ENCODE measurements at places on chromosomes 3 and 15. TPM values are rescaled to one million over a fixed set of nuclear protein-coding genes. Genes with fewer than 3 reads are reported as not detected.

DNA sequence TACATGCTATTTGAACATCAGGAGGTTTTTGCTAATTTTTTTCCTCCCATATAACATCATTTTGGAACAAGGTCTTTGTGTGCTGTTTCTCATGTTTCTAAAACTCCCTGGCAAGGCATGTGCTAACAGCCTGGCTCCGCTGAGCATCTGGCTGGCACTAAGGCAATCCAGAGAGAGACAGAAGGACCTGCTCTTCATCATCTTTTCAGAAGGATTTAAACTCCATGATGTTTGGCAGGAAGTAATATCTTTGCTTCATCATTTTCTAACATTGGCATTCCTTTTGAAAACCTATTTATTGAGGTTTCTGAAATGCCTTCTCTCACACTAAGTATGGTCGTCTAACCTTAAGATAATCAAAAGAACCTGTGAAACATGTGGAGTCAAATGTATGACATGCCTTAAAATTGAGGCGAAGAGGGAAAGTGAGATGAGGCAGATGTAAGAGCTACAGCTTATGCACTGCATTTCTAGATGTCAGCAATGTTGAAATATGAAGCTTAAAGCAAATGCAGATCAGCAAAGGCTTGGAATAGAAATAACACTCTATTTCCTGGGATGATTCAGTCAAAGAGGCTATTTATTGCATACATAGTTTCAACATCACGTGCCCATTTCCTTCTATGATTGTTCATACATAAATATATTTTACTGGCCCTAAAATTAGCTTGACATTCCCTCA lies 592.0 kb downstream of the ZNF385D start:
- DNase-seq: no peak

Gene UCN2
- total RNA-seq: not detected

- no peak for DNase-seq
Observed at GRCh38 chr3:168213920-168214319, 118.2 kb upstream of the GOLIM4 start.

- no peak for DNase-seq
Observed at GRCh38 chr3:99953596-99953995, 135.9 kb downstream of the CMSS1 start.

DNA sequence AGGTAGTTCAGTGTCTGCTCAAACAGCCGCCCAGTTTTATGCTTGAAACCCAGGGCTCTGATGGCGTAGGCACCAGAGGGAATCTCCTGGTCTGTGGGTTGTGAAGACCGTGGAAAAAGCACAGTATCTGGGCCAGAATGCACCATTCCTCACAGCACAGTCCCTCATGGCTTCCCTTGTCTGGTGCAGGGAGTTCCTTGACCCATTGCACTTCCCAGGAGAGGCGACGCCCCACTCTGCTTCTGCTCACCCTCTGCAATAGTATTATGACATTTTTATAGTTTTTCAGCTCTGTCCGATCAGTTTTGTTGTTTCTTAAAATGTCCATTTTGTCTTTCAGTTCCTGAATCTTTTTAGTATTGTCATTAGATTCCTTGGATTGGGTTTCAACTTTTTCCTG lies 343.5 kb downstream of the EDEM1 start:
- no peak for DNase-seq

GRCh38 chr15:66001717-66002426 lies 132.6 kb downstream of the RAB11A start:
- DNase-seq: no peak

Gene GREM1
- total RNA-seq: 0.44 TPM

GRCh38 chr15:39846108-39846507 lies 63.5 kb upstream of the FSIP1 start:
- no peak for DNase-seq

DNA sequence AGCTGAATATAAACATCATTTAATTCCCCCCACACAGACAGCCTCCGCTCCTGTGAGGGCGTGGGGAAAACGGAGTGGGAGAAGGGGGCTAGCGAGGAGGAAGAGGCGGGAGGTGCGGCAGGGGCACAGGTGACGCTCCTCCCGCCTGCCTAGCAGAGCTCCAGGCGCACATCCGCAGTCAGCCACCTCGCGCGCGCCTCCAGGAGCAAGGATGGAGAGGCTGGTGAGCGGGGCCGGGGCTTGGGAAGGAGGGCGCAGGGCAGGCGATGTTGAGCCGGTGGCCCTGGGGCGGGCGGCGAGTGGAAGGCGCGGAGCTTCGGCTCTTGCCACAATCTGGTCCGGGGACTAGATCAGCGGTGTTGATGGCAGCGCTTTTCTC lies at the start of gene CD200:
Gene CD200, plus strand, starts transcription at position 155 of the 379 bp plus-strand sequence. Its CDS starts 57 bp downstream, at position 212.
- DNase-seq: peak; percentile 62

- DNase-seq: no peak
Observed at GRCh38 chr3:43910750-43911149, 220.0 kb downstream of the ABHD5 start.

- DNase-seq: no peak
Observed at GRCh38 chr15:78272776-78273175, 8.4 kb downstream of the DNAJA4 start.

Gene PLA2G4F
- total RNA-seq: not detected

DNA sequence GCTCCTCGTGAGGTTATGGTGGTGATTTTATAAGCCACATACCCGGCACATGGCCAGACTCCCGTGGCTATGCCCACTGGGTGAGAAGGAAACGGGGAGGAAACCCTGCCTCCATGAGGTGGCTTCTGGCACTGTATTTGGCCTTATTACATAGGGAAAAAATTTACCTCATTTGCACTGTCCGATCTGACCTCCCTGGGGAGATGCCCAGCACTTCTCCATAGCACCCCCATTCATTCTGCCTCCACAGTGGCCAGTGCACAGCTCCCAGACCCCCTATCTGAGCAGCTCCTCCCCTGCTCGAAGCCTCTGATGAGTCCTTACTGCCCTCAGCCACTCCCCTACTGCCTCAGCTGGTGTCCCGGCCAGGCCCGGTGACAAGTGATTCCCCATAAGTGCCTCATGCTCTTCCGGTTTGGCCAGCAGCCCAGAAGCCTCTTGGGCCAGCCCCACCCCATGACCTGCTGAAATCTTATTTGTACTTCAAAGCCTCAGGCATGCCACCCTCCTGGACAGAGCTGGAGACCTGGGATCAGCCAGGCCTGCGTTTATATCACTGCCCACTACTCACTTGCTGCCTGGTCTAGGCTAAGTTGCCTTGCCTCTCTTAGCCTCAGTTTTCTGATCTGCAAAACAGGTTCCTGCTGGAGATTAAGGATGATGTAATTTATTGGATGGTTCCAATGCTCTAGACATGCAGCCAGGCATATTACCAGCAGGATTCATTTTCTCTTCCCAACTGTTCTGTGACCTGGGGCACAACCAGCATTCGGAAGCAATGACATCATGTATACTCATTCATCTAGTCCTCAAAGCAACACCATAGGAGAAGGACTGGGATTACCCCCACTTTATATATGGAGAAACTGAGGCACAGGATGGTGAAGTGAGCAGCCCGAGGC lies 30.6 kb upstream of the SLC6A6 start:
- DNase-seq: peak; percentile 7

DNA sequence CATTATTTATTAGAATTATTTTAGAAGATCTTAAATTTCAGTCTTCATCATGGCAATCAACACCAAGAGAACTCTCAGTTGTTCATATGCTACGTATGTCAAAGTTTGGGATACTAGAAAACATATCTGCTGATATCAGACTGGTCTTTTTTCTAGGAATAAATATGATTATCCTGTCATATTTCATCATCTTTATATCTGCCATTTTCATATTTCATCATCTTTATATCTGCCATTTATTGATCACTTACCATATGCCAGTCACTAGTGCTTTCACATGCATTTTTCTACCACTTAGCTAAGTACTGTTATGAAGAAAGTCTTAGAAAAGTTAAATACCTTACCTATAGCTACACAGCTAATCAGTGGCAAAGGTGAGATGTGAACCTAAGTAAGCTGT lies 2.8 kb upstream of the ZCWPW2 start:
- DNase-seq: no peak

Gene ZKSCAN7
- total RNA-seq: 1.9 TPM

DNA sequence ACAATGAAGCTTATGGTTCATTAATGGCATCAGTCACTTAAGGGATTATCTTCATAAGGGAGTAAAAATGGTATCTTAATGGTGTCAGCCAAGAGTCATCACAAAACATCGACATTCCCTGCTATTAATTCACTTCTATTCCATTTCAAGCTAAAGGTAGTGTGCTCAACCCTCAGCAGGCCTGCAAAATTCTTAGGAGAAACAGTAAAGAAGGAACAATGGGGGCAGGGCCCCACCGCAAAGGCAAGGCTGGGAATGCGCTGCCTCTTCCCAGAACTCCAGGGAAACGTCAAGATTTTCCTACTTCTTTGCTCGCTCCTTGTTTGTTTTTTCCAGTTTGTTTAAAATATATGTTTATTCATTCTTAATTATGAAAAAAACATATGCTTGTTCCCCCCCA lies 187.3 kb upstream of the TSC22D2 start:
- no peak for DNase-seq

Gene DGKG
- total RNA-seq: not detected

Measured in endothelial cell of umbilical vein (primary cell).